ENCODE measurements at places on chromosomes 12 and 14.

GRCh38 chr12:21764065-21764464, 10.4 kb downstream of the KCNJ8 start:
- DNase-seq, result no peak

- no peak for DNase-seq
Observed at GRCh38 chr12:81095501-81096232, 17.8 kb downstream of the ACSS3 start.

DNA sequence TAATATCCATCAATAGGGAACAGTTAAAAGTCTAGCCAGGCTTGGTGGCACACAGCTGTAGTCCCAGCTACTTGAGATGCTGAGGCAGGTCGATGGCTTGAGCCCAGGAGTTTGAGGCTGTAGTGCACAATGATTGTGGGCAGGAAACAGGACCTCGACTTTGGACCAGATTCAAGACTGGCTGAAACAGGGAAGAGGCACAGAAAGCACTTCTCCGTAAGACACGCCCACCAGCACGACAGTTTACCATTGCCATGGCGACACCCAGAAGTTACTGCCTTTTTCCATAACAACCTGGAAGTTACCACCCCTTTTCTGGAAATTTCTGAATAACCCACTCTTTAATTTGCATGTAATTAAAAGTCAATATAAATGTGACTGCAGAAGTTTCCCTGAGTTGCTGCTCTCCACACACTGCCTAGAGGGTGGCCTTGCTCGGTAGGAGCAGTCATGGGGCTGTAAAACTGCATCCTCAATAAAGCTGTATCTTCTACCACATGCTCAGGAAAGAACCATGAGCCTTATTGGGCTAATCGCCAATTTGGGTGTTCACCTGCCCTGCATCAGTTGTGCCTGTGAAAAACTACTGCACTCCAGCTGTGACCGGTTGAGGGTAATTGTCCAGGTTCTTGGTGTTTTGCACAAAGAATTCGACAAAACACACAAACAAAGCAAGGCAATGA, 4.6 kb upstream of the LRRC23 start:
- DNase-seq, result no peak

- DNase-seq, result no peak
Observed at GRCh38 chr12:97751704-97752103, 289.1 kb downstream of the RMST start.

DNA sequence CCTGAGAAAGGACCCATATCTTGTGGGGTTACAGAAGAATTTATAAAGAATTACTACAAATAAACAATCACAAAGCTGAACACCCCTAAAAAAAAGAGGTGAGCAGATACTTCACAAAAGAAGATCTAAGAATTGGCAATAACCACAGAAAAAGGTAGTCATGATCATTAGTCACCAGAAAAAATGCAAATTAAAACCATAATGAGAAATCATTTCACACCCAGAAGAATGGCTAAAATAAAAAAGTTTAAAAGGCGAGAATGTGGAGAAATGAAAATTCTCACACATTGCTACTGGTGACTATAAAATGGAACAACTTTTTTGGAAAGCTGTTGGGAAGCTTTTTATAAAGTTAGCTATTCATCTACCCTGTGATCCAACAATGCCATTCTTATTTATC, 208.2 kb upstream of the GARIN6 start:
- DNase-seq, result no peak

DNA sequence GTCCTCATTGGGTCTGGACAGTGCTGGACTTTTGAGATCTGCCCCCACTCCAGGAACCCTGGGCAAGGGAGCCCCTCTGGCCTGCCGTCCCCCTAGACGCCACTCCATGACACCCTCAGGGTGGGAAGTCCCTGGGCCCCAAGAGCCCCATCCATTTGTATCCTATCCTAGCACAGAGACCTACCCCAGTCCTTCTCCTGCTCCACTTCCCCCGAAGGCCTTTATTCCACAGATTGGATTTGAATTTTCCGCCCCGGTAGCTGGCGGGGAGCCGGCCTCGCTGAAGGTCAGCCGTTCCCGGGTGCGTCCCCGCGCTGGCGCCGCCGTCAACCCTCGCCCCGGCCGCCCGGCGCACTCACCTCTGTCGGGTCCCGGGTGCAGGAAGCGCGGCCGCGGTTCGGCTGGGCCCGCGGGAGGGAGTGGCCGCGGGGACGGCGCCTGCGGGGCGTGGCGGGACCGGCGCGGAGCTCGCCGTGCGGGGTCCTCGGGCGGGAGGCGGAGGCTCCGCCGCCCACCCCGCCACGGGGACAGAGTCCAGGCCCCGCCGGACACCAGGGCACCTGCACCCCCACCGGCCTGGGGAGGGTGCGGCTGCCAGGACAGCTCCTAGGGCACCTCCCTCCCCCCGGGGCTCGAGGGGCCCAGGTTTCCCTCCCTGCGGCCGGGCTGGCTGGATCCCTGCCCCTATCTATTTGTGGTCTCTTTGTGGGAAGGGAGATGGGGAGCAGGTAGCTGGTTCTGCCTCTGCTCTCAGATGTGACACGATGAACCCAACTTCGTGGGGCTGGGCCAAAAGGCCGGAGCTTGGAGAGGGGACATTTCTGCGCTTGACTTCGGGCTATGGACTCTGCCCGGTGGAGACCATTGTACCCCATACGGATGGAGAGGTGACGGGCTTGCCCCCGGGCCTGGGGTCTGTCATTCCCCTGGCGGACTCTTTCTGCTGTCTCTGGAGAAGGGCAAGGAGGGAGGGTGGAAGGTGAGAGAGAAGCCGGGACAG, 19.9 kb upstream of the GPR68 start:
- DNase-seq, result no peak

DNA sequence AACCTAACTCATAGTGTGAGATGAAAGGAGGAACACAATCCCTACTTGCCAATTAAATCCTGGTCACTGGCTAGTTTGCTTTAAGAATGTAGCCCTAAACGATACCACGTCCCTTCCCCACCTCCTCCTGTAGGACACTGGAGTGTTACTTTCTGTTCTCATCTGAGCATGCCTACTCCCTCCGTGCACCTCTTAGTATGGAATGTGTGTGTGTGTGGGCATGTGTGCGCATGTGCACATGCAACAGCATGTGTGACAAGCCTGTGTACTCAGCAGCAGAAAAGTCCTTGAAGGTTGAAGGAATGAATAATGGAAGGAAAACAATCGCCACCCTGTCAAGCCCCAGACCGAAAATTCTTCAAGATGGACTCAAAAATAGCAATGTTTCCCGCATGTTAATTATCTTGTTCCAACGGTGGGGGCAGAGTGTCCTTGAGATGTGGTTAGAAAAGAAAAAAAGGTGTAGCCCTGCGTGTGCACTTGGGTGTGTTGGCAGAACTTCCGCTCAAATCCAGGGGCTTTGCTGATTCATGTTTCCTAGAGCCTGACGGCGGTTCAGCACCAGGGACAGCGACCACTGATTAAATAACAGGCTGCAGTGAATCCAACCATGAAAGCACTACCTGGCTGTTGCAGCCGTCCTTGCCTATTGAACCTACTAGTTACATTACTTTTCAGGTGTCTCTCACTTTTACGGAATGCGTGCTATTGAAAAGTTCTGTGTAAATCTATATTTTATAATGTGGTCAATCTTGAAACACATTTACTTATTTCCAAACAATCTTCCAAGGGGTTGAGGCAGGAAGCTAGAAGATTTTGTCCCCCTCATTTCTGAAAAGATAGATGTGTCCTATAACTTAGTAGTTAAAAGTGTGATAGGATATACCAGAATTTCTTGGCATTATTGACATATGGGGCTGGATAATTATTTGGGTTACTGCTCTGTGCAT, 79.8 kb downstream of the SRRM4 start:
- no peak for DNase-seq

DNA sequence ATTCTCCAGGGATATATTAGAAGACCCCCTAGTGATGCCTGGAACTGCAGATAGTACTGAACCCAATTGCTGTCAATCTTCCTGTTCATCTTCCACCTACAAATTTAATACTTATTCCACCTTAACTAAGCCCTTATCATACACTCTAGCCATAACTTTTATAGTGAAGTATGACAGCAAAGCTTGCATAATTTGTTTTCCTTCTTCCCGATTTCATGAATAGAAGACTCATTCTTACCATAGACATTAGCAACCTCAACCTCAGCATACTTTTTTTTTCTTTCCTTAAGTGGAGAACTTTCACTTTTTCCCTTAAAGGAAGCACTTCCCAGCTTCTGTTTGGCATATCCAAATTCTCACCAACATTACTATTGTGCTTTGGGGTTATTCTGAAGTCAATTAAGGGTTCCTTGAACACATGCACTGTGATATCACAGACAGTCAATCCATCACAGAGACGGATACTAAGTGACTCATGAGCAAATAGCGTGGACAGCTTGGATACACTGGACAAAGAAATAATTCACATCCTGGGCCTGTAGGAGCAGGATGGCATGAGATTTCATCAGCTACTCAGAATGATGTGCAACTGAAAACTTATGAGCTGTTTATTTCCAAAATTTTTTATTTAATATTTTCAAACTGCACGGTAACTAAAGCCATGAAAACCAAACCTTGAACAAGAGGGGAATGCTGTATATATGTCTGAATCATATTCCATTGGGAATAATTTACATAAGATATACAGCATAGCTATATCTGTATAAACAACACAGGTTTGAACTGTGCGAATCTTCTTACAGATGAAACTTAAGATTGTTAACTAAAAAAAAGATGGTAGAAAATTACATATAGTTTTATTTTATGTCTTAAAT, 63.9 kb downstream of the SYT1 start:
- DNase-seq, result no peak

DNA sequence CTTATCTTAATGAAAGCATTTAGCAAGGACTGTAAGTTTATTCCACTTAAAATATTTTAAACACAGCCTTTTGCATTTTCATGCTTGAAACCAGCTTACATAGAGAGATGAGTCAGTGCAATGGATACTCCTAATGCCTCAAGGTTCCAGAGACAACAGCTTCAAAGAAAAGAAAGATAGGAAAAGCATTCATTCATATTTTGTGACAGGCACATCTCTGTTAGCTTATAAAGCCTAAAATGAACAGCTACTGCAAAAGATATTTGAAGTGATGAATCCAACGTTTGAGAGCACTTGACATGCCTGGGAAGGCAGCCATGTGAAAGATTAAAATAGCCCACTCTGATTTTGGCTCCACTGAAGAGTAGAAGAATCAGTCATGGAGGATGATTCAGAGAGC, 814.5 kb downstream of the RPS29 start:
- DNase-seq, result no peak

DNA sequence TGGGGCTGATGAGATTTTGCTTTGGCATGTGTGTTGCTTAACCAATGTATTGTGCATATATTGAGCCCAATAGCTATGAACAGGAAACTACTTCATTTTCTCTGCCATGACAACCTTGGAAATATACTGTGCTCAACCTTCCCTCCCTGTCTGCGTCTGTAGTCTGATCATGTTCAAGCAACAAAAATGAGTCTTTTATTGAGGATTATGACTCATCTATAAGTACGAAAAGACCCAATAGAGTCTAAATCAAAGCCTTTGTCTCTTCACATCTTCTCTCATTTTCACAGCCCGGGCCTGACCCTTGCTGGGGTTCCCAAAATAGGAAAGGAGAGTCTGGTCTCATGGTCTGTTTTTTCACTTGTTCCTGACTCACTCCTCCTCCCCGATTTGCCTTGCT, 158.2 kb downstream of the CAND1 start:
- DNase-seq, result no peak

DNA sequence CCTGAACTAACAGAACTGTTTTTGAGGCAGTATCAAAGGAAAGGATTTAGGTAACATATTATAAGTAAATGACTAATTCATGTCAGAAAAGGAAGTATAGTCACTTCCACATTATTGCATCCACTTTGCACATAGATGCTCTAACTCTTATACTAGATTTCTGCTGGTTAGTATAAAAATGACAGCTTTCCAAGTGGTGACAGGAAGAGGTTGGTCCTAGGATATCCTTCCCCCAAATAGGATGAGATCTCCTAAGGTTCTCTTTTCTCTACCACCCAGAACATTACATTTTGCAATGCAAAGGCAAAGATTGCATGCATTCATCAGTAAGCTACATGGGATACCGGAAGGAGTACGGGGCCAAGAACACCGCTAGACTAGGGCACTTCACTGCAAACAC, 15.2 kb downstream of the DAD1 start:
- DNase-seq, result no peak

DNA sequence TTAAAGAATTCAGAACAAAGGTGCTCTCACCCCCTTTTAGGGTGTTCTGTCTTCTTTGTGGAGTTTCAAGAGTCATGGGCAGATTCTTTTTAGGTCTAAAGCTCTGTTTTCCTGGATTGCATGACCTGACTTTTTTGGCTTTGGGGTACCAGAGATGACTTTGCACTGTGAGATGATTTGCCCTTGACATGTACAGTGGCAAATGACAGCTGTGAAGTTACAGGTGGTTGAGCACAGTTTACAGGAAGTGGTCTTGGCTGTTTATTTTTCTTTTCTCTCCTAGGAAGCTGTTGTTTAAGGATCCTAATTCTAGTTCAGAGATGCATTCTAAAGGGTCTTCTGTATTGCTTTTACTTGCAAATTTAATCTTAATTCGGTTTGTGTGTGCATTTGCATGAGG, 83.8 kb upstream of the METAP2 start:
- no peak for DNase-seq

- no peak for DNase-seq
Observed at GRCh38 chr12:22991250-22991844, 366.4 kb downstream of the ETNK1 start.

DNA sequence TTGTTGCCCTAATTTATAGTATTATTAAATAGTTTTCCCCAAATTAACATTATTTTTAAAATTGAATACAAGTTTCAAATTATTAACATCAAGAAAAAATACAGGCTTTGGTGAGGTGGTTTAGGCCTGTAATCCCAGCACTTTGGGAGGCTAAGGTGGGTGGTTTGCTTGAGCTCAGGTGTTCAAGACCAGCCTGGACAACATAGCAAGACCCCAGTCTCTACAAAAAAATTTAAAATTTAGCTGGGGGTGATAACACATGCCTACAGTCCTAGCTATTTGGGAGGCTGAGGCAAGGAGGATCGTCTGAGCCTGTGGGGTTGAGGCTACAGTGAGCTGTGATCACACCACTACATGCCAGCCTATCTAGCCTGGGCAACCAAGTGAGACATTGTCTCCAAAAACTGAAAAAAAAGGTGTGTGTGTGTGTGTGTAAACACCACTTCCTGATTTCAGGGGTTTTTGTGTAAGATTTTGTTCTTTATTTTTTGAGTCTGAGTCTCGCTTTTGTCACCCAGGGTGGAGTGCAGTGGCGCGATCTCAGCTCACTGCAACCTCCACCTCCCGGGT, 3.9 kb upstream of the DNAL1 start:
- DNase-seq, result no peak

DNA sequence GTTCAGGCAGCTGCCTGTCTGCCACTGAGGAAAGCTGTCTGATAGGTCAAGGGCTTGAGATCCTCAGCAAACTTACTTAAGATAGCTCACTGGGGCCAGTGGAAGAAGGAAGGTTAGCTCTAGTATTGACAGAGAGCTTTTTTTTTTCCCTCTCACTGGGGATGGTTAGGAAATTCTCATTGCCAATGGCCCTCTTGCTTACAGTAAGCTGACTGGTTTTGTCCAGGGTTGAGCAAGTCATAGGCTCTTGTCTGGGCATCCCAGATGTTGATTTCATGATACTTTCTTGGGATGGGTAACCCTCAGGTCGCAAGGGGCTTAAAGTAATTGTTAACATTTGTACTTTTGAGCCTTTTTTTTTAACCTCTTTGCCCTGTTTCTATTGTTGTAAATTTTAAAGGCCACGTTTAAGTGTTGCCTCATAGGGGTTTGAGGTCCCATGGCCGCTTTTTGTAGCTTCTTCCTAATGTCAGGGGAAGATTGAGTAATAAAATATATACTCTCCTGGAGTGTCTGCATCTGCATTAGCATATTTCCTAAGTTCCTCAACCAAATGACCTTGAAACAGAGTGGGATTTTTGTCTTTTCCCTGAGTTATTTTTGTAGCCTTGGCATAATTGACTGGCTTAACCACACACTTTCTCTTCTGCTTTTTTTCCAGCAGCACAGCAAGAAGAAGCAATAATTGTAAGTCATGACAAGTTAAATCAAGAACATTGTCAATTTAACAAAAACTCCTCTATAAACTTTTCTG, 716.0 kb downstream of the LRFN5 start:
- no peak for DNase-seq

All from stimulated activated CD4-positive, alpha-beta T cell treated with anti-CD3 and anti-CD28 coated beads, Interleukin-4, amount 100 ng/mL, for 4 hours (primary cell).